ENCODE measurements at places on chromosomes 4 and X. TPM values are rescaled to one million over a fixed set of nuclear protein-coding genes. Genes with fewer than 3 reads are reported as not detected.

Gene CDX4
- not detected for total RNA-seq

Gene FREM3
- not detected for total RNA-seq

Gene MXD4
- total RNA-seq = 53.3 TPM

Gene SPANXA2
- 0.29 TPM for total RNA-seq

Gene KLKB1
- total RNA-seq = not detected

Gene JAKMIP1
- not detected for total RNA-seq

Gene ADH7
- total RNA-seq = not detected

Gene IL13RA1
- 108 TPM for total RNA-seq

Gene FRAS1
- 5.1 TPM for total RNA-seq

Gene HTR2C
- not detected for total RNA-seq

Gene ARHGEF38
- not detected for total RNA-seq

Gene NDP
- total RNA-seq = 0.59 TPM

Data from osteoblast (primary cell).